ENCODE measurements at places on chromosomes 1 and 21.

- no peak for DNase-seq
Measured at GRCh38 chr1:33815061-33815460, 48.8 kb upstream of the HMGB4 start.

- no peak for DNase-seq
Measured at GRCh38 chr1:40477678-40478053, 576 bp downstream of the ZFP69 start.

DNA sequence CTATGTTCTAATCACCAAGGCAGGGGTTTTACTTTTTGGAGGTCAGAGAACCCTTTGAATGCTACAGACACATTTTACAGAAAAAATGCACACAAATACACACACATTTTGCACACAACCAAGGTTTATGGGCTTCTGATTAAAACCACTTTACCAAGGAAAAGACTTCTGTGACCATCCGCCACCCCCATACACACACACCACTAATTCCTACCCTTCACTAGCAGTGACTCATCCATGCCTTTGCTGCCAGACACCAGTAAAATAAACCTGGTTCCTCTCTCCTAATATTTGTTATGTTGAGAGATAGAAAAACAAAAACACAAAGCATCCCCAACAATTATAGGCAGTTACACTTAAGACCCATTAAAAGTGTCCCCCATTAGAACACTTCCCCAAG is 12.9 kb downstream of the PIGM start:
- DNase-seq: no peak

DNA sequence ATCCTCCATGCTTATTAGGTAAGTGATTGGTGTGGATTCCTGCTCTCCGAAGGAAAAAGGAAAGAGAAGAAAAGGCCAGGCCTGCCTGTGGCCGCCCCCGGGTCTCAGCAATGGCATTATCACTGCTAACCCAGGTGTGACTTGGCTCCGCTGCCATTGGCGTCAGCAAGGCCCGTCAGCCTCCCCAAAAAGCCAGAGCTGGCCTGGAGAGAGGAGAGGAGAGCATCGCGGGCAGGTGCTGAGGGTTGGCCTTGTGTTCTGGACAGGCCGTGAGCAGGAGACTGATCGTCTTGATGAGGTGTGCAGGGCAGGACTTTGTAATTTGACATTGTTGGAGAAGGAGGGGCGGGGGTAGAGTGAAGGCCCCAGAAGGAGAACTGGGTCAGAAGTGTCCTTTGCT is 186.4 kb downstream of the CAMTA1 start:
- no peak for DNase-seq

GRCh38 chr1:48592330-48592729 is 120.3 kb upstream of the SPATA6 start:
- no peak for DNase-seq

DNA sequence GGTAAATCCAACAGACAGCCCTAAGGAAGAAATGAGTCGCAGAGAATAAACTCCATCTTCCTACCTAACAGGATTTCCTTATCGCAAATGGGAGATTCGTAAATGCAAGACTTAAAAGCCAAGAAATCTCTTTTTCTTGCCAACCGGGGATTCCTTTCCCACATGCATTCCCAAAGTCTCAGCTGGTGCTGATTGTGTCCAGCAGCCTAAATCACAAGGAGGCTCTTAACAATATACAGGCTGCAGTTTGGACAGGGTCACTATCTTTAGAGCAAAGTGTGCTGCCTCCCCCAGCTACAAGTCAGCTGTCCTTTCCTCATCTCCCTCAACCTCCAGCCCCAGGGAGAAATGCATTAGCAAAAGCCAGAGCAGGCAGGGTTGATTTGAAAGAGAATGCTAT is 189.8 kb upstream of the PLXNA2 start:
- no peak for DNase-seq

DNA sequence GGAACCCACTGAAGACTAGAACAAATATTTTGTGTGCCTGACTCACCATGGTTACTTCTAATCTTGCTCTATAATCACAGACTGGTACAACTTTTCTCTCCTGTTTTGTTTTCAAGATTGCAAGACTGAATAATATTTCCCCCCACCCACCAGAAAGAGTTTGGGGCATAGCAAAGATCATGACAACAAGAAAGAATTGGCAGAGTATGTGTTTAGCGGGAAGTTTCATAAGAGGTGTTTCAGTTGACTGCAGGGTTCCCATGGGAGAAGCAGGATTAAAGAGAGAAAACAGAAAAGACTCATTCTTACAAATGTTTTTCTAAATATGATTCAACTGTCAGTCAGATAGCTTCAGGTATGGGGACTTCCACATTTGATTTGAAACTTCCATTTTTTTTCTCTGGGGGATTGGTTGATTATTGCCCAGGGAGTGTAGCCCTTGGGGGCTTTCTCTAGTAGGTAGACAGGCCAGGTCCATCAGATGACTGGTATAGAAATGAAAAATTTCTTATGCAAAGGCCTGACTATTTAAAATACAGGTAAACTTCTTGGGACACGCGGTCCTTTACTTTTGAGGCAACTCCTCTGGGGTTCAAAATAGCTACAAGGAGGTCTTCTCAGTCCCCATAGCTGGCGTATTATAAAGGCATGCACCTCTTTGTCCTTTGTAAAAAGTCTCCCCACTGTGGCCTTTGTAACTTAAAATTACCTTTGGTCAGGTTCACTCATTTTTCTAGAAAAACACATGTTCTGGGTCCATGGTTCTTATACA is 13.9 kb downstream of the OR14I1 start:
- no peak for DNase-seq

DNA sequence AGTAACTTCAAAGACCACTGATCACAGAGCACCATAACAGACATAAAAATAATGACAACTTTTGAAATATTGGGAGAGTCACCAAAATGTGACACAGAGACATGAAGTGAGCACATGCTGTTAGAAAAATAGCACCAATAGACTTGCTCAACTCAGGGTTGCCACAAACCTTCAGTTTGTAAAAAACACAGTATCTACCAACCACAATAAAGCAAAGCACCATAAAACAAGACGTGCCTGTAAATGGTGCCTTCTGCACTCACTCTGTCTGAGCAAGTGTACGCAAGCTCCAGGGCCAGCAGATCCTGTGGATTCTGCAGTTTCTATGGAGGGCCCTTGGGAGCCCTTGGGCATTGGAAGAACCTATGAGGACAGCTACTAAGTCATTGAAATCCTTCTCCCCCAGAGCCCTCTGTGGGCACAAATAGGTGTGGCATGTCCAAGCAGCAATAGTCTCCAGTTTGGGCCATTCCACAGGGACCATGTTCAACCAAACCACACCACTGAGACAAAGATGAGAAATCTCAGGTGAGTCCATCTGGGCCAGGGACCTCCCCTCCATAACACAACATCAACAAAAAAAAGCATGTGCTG is 116.9 kb upstream of the RAB4A start:
- DNase-seq: no peak

GRCh38 chr1:180424848-180425457 is 77.4 kb downstream of the ACBD6 start:
- DNase-seq: no peak

GRCh38 chr21:32270748-32271147 is 8.1 kb downstream of the MIS18A start:
- DNase-seq: no peak

- DNase-seq: no peak
Measured at GRCh38 chr21:35854281-35854680, 206.0 kb downstream of the SETD4 start.

DNA sequence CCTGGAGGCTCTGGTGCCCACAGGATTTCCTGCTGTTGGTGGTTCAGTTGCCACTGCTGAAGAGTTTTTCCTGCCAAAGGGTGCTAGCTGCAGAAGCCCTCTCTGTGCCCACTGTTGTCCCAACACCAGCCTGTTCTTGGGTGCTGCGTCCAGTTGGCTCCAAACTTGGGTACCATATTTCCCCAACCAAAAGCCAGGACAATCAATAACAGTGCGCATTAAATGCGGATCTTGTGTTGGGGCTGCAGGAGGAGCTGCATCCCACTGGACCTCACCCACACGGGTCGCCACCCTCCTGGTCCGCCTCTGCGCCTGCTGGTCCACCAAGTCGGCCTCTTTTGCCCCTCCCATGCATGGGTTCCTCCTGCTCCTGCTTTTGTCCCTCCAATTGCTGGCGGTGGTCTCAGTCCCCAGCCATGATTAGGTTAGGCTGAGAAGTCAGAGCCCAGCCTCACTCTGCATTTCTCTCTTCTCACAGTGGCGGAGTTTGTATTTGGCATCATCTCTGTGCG is 9.8 kb downstream of the ABCG1 start:
- no peak for DNase-seq

DNA sequence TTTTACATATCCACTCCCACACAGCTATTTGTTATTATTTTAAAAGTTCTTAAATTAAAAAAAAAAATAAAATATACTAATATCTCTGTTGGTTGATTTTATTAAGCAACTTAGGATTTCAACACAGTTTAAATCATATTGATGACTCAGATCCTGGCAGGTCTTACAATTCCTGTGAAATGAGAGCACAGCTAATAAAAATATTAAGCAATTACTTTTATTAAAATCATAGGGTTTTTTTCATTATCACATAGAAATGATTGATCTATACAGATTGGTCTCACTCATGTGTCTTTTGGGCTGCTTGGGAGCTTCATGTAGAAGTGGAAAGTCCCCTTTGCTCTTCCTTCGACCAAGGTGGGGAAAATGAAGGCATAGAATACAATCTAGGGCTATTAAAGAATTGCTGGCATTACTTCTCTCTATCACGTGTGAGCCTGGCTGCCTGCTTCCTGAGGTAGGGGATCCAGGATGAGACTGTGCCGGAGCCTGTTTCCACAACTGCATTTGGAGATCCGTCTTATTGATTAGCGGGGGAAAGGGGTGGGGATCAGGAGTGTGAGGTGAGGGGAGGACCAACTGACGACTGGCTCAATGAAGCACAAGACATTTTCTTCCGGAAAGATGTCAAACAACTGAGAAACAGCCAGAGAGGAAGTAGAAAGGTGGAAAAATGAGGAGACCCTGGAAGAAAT is 858.0 kb downstream of the USP25 start:
- no peak for DNase-seq

DNA sequence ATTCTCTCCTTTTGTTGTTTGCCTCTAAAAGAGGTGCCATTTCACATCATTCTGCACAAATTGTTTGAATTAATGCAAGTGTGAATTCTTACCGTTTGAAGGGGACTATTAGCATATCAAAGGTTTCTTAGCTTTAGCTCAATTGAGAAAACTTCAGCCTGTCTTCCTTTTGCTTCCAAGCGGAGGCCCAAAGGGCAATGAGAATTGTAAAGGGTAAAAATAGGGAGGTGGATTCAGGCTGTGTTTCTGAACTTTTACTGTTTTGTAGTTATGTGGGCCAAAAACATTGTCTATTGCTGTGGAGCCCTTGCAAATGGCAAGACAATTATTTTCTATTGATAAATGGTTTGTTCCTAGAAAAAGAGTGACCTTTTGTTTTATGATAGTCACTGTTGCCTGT is 3.6 kb downstream of the ADGRL2 start:
- DNase-seq: no peak

DNA sequence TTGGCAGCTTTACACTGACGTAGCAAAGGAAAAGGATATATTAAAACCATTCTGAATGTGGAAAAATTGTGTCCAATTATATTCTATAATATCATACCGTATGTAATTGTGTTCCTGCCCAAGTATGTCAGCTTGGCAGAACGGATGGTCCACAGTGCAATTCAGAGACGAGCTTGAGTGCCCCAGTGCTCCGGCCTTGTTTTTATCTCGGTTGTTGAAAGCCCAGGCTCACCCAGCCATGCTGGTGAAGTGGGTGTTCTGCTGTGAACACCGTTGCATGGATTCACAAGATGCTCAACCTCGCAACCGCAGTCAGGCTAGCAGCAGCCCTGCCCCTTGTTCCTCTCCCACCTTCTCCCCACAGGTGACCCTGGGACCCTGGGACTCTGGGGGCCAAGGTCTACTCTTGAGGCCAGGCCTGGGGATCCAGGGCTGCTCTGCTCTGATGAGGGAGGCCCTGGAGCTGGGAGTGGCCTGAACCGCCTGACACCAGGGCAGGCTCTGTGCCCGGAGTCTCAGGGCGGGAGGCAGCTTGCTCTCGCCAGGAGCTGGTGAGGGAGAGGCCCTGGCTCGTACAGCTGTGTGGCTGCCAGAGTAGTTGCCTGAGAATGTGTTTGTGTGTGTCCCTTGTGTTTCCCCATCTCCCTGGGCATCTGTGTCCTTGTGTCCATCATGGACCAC is 11.2 kb downstream of the PTPRF start:
- DNase-seq: peak; percentile 74

- DNase-seq: no peak
Measured at GRCh38 chr1:66315671-66316070, 218.3 kb upstream of the SGIP1 start.

GRCh38 chr1:24969596-24970398 is 39.7 kb upstream of the RUNX3 start:
- no peak for DNase-seq

DNA sequence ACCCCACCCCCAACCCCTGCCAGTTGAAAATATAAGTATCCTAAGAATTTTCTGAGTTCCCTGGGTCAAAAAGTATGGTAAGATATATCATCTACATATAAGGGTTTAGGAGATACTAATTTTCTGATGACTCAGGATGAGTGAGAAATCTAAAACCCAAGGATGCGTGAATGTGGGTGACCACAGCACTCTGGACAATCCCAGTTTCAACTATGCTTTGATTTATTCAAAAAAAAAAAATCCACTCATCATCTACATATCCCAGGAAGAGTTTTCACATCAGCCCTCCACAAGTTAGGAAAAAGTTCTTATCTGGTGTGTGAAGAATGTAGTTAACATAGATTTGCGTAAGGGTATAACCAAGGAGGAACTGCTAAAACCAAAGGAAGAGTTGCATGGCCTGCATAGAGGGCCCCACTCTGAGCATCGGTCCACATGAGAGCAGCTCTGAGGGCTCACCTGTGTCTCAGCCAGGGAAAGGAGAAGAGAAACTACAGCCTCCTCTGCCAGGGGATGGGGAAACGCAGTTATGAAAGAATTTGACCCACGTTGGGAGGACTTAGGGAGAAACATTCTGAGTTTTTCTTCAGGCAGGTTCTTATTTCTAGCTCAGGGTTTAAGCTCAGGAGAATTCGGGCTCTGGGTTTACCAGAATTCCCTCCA is 18.8 kb downstream of the LAMB3 start:
- DNase-seq: no peak

DNA sequence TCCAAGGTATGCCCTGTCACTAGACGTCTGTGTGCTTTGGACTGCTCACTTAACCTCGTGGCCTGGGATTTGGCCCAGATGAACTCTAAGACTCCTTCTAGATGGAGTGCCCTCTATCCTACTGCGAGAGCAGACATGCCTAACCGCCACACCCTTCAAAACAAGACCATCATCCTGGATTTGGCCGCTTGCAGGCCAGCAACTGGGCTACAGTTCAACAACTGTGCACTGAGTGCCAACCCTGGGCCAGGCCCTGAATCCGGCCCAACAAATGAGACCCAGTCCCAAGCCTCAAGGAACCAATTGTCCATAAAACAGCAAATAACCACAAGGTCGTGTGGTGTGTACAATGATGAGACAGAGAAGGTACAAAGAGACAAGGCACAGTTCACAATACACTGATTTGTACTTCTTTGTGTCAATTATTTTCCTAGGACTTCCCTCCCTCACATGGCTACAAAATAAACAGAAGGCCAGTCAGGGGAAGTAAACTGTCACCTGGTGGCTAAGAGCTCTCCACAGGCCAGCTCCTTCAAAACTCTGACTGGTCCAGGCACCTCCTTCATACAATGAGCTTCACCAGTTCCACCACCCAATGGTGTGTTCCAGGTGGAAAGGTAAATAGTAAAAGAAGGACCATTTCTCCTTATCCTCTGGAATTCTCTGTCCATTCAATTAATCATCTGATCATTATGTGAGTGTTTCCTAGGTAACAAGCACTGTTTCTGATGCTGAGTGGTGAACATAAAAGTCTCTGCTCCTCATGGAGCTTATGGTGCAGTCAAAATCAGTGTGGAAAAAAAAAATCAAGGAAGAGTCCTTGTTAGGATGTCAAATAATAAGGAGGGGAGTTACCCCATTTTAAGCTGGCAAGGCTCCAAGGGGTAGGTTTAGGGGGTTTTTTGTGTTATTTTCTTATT is 60.4 kb downstream of the CAPZB start:
- DNase-seq: no peak
